Fibroblast of mammary gland (primary cell): ENCODE measurements at places on chromosomes 1 and 21.

- peak; percentile 52 for DNase-seq
Measured at GRCh38 chr1:229185963-229186362, 84.9 kb upstream of the RAB4A start.

DNA sequence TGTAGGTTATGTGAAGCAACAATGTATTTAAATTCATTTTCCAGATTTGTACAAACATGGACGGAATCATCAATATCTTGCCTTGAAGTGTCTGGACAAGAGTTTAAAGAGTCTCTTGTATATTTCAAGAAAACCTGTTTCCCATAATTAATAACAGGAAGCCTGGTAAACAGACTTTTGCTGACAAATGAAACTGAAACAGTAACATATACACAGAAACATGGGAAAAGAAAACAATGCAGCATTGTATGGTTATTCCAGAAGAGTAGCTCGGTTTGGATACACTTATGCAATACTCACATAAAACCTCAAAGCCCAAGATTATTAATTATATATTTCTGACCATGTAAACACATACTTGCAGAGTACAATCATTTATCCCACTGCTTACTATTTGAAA lies 265.5 kb downstream of the PTPRC start:
- DNase-seq: peak; percentile 56

DNA sequence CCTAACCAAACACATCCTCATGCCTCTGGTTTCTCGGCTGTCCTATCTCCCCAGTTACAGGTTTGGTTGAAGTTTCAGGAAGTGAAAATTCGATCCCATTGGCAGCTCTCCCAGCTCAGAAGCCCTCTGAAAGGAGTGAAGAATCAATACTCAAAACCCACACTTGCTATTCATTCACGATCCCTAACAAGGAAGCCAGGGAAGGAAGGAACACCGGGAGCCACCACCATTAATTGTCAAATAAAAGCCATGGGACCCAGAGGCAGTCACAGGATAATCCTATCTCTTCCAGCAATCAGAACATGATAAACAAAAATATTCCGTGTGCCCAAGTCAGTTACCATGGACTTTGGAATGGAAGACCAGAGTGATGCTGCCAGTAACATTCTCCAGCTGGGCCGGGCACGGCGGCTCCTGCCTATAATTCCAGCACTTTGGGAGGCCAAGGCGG lies 7.0 kb downstream of the TMPRSS2 start:
- DNase-seq: no peak

- DNase-seq: peak; percentile 22
Measured at GRCh38 chr1:150516050-150516591, 569 bp downstream of the FALEC start.

GRCh38 chr1:51282605-51283004 lies 46.5 kb downstream of the RNF11 start:
- DNase-seq: no peak

DNA sequence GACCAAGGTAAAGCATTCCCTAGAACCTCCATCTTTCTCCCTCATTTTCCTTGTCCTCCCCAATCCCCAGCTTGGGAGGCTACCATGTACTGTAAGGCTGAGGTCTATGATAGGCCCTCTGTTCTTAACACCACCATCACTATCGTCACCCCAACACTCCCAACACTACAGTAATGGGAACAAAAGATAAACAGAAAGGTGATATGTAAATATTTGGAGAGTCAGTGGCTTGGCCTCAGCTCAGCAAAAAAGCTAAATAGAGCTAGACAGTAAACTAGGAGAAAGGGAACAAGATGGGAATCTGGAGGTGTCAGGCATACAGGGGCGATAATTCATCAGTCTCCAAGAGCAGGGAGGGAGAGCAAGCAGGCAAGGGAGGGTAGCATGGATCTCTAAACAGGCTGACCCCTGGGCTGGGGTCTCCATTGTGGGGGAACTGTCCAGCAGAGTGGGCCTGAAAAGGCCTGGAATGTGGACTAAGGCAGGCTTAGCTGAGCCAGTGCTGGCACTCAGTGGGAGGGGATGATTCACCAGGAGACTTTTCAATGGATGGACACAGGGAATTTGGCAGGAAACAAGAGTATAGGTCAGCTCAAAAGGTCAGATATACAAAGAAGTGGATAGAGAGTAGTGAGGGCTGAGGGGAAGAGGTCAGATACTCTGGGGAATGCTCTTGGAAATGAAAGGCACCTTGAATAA lies 6.7 kb downstream of the WNT2B start:
- peak; percentile 92 for DNase-seq

GRCh38 chr1:184002071-184002470 lies 35.5 kb downstream of the COLGALT2 start:
- peak; percentile 81 for DNase-seq

GRCh38 chr1:179867493-179868330 lies 9.9 kb downstream of the TOR1AIP2 start:
- peak; percentile 49 for DNase-seq

- DNase-seq: no peak
Measured at GRCh38 chr1:207414606-207415108, 39.5 kb upstream of the CR2 start.

GRCh38 chr1:165772739-165773138 lies 4.1 kb upstream of the TMCO1 start:
- no peak for DNase-seq

GRCh38 chr1:27403065-27403726 lies 10.8 kb downstream of the GPR3 start:
- peak; percentile 82 for DNase-seq

DNA sequence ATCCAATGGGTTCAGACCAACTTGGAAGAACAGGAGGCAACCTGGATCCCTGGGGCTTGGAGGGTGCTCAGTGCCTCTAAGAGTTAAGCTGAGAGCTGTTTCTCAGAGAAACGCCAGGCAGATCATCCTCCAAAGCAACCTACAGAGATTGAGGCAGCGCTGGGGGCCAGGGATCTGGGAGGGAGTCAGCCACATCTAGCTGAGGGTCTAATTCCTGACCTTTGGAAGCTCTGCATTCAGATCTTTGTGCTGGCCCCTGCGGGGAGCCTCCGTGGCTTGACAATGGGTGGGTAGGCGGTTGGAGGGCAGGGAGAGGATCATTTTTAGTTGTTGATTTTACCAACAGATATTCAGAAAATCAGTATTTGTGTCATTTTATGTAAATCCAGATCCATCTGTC lies 79.3 kb downstream of the DDX20 start:
- DNase-seq: no peak

DNA sequence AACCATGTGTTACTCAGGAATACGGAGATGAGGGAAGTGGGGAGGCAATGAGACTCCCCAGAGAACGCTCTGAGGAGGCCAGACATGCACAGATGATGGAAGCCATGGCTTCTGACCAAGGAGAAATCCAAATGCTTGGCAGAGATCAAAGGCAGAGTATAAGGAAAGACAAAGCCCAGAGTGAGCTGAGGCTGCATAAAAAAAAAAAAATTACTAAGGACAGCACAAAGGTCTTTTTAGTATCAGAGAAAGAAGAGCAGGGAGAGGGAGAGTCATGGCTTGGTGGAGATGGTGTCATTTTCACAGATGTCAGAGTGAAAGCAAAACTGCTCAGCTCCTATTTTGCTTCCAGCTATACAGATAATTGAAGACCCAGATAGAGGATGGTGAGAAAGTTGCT lies 8.1 kb upstream of the NCF2 start:
- peak; percentile 46 for DNase-seq

DNA sequence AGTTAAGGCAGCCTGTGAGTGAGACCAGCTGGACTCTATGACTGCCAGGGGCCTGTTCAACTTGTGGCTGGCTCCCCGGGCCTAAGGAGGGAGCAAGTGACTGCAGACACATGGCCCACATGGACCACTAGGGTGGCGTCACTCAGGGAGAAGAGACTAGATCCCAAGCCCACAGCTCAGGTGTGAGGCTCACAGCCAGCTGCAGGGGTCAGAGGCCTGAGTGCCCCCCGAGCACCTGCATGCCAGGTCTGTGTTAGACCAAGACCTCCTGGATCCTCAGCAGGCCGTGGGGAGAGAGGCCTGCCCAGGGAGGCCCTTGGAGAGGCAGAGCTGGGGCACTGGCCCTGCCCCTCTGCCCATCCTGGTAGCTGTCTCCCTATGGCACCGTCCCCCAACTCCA lies 142.4 kb upstream of the RUNX3 start:
- no peak for DNase-seq

DNA sequence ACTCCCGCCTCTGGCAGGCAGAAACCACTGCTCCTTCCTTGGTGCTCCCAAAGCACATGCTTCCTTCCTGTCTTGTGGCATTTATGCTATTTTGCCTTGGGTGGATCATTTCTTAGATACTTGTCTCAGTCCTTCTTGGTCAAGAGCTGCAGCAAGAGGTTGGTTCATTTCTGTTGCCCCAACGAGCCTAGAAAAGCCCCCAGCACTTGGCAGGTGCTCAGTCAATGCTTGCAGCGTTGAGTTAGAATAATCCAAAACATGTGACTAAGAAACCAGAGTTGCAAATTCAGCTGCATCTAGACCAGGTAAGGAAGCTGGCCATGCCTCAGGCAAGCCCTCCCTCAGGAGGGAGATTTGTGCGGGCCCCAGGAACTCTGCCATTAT lies 42.4 kb upstream of the TENT5C start:
- no peak for DNase-seq

GRCh38 chr1:156097499-156098178 lies 15.4 kb upstream of the MEX3A start:
- DNase-seq: no peak

DNA sequence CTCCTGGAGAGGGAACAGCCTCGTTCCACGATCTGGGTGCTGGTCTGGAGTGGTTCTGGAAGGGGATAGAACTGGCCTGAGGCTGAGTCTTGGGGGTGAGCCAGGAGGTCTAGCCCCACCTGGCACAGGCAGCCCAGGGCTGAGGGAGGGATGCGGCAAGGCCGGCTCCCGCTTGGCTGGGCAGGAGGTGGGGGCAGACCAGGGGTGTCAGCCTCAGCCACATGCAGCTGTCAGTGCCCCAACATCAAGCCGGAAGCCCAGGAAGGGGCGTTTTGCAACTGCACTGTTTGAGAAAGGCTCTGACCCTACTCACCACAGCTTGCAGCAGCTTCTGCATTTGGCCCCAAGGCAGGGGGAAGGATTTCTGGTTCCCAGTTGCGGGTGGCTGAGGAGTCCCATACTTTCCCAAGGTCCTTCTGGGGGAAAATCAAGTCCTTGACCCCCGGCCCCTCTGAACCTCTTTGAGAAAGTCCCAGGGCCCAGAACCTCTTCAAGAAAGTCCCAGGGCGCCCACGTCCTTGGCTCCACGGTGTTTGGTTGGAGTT lies 2.0 kb downstream of the EFHD2 start:
- DNase-seq: no peak

DNA sequence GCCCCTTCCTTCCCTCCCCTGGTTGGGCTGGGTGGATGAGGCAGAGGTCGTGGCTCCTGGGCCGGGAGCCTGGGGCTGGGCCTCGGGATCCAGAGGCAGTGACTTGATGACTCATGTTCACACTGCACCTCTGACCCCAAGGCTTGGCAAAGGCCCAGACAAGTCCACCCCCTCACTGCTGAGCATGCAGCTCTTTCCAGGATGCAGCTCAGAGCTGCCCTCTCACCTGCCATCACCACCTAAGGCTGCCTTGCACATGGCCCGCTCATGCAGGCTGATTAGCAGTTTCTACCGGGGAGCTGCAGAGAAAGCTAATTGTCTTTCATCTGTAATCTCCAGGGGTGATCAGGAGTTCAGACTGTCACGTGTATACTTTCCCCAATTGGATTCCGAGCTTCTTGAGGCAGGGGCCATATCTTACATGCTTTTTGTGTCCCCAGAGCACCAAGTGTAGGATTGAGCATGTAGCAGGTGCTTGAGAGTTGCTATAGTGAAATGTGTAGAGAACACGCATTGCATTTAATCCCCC lies 62.1 kb downstream of the LRRN2 start:
- peak; percentile 76 for DNase-seq

- no peak for DNase-seq
Measured at GRCh38 chr1:101389547-101389929, 152.7 kb downstream of the S1PR1 start.

DNA sequence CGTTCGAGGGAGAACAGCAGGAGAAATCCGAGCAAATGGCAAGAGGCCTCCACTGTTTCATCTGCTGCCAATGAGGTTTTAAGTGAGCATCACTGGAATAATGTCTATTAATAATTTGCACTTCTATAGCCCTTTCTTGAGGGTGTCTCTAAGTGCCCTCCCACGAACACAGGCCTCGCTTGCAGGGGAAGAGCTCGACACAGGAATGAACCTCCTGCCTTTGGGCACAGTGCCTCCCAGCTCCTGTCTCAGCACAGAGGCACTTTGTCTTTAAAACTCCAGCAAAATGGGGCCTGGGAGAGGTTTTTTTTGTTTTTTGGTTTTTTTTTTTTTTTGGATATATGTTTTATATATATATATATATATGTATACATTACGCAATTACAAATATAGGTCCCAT lies 56.6 kb downstream of the OLIG1 start:
- DNase-seq: no peak

- DNase-seq: no peak
Measured at GRCh38 chr1:187987236-187987776, 1158.6 kb downstream of the PLA2G4A start.

- DNase-seq: no peak
Measured at GRCh38 chr1:43908858-43909257, 24.7 kb upstream of the ARTN start.

GRCh38 chr1:238964631-238965030 lies 421.7 kb upstream of the CHRM3 start:
- no peak for DNase-seq

GRCh38 chr21:35226328-35226727 lies 177.2 kb upstream of the RUNX1 start:
- peak; percentile 89 for DNase-seq

DNA sequence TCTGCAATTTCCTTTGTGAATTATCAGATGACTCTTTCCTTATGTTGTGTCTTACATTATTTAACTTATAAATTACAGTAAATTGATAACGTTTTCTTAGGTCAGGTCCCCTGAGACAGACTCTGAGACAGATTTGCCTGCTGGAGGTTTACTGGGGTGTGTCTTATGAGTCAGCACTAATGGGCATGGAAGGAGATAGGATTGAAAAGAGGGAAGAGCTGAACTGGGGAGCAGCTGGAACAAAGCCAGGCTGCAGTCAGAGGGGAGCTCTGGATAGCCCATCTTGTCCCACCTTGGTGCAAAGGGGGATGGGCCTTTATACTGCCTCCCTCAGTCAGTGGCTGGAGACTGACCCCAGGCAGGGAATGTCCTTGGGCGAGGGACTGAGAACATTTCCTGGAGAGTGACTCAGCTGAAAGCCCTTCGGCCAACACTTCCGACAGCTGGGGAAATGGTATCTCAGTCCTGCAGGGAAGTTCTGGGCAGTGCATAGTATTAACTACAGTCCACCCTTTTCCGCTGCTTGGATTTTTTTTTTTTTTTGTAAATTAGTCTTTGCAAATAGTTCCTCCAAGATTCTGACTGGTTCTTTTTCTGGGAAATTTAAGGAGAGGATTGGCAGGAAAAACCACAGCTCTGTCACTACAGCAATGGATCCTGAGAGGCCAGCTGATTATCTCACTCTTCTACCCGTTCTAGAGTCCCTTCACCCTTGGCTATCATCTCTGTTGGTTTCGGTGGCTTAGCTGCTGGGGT lies 39.1 kb upstream of the CDC42BPA start:
- DNase-seq: peak; percentile 85

DNA sequence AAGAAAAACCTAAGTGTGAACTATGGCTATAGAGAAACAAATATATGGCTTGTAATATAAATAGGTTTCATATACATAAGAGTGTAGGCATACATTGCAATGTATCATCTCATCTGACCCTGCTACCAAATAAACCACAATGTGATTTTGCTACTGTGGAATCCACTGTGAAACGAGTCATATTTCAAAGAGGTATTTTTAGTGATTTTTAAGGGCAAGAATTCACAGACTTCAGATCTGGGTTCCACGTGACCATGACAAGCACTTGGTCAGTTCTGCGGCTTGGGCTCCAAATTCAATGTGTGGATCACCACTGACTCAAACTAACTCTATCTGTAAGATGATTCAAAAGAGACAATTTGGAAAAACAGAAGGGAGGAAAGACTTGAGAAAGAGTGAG lies 147.0 kb upstream of the ERG start:
- peak; percentile 93 for DNase-seq
